ENCODE measurements at places on chromosomes 7 and 10.

GRCh38 chr10:34649385-34649784 lies 165.7 kb downstream of the PARD3 start:
- no peak for DNase-seq

- no peak for DNase-seq
Measured at GRCh38 chr7:20021066-20021465, 196.1 kb downstream of the MACC1 start.

GRCh38 chr7:55101359-55101758 lies 82.5 kb downstream of the EGFR start:
- DNase-seq: no peak

- no peak for DNase-seq
Measured at GRCh38 chr7:106841896-106842390, 23.1 kb upstream of the PIK3CG start.

GRCh38 chr7:124764847-124765400 lies 668 bp downstream of the GPR37 start:
- no peak for DNase-seq

- DNase-seq: no peak
Measured at GRCh38 chr10:129761981-129762956, 201.8 kb downstream of the EBF3 start.

GRCh38 chr10:3987143-3987974 lies 202.3 kb upstream of the KLF6 start:
- no peak for DNase-seq

DNA sequence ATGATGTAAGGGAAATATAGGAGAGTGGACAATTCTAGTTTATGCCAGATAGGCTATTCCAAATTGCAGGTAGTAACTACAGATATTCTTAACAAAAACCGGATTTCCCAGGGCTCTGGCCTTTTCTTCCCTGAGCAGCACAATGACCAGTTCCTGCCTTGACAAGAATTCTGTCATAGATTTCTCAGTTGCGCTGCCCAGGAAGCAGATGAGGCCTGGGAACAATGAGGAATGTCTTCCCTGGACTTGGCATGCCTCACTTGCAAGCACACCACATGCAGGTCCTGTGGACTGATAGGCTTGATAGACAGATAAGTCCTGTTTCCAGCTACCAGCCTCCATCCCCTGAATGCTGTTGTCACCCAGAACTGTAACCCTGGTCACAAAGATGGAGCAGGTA lies 174.5 kb upstream of the PRSS58 start:
- DNase-seq: no peak

GRCh38 chr10:84850826-84851225 lies 522.4 kb downstream of the CCSER2 start:
- no peak for DNase-seq

GRCh38 chr7:122802301-122802751 lies 83.9 kb downstream of the CADPS2 start:
- no peak for DNase-seq

- DNase-seq: no peak
Measured at GRCh38 chr7:13067036-13067435, 379.6 kb downstream of the ARL4A start.

DNA sequence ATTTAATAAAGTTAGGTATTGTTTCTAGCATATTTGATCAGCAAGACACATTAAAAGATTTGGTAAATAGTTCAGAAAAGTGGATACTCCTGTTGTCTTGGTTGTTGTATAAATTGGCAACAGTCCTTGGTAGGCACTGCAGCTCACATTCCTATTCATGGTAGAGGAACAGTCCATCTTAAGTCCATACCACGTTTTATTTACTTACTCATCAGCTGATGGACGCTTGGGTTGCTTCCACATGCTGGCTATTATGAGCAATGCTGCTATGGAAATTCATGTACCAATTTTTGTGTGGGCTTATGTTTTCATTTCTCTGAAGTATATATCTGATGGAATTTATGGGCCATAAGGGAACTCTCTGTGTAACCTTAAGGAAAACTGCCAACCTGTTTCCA lies 43.3 kb downstream of the C10orf120 start:
- no peak for DNase-seq

GRCh38 chr10:130470286-130470685 lies 334.1 kb downstream of the GLRX3 start:
- no peak for DNase-seq

DNA sequence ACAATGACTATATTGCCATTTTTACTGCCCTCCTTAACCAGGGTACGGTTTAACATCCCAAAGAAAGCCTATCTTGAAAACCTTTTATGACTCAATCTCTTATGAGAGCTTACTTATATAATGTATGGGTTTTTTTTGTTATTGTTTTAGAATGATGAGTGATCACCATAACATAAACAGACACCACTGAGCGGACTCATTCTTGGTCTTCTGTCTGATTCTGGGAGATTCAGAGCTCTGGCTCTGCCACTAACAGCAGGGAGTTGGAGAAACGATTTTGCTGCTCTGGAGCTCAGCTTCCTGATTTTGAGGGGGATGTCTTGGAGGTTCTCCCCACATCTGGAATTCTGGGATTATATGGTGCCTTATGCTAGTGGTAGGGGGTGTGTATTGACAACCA lies 244.1 kb downstream of the FRMD4A start:
- no peak for DNase-seq

- no peak for DNase-seq
Measured at GRCh38 chr10:116707981-116708380, 34.4 kb downstream of the HSPA12A start.

- DNase-seq: no peak
Measured at GRCh38 chr7:12092499-12093130, 118.5 kb upstream of the TMEM106B start.

DNA sequence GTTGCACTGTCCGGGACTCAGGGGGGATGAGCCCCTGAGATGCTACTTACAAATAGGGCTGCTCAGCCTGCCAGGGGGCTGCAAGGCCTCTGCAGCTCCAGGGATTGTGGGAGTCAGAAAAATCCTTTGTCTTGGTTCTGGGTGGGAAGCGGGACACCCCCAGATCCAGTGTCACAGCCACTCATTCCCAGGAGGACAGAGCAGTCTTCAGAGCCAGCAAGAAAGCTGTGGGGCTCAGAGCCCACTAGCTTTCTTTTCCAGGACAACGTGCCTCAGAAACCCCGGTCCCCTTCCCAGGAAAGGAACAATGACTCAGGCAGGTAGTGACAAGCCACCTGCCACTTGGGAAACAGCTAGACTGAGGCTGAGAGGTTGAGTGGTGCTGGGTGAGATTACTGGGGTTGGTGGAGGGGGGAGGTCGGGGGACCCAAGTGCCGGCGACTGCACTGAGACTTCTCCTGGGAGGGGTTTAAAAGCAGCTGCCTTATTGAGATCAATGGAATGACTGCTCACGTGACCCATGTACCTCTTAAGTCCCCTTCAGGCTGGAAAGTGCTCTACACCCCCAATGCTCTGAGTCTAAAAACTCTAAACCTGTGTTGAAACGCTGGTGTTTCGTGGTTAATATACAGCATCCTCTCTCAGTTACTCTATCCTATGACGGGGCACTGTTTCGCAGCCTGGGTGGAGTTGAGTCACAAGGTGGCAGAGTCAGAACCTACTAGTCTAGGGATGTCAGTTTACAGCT lies 123.6 kb downstream of the UBE2H start:
- no peak for DNase-seq

DNA sequence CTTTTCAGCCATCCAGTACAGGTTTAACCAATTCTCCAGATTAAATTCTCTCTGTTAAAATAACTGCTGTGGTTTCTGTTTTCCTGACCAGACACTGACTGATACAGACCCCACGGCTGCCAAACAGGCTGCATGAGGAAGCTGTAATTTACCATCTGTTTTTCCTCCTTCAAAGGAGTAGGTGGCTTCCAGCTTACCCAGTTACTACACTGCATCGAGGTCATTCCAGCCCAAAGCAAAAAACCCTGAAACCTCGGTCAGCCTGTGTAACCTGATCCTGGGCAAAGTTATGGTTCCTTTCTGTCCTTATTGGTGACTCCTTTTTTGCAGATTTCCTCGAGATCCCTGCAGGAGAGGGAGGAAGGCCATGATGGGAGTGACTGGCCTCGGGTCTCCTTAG lies 27.9 kb upstream of the LOXL4 start:
- DNase-seq: no peak

DNA sequence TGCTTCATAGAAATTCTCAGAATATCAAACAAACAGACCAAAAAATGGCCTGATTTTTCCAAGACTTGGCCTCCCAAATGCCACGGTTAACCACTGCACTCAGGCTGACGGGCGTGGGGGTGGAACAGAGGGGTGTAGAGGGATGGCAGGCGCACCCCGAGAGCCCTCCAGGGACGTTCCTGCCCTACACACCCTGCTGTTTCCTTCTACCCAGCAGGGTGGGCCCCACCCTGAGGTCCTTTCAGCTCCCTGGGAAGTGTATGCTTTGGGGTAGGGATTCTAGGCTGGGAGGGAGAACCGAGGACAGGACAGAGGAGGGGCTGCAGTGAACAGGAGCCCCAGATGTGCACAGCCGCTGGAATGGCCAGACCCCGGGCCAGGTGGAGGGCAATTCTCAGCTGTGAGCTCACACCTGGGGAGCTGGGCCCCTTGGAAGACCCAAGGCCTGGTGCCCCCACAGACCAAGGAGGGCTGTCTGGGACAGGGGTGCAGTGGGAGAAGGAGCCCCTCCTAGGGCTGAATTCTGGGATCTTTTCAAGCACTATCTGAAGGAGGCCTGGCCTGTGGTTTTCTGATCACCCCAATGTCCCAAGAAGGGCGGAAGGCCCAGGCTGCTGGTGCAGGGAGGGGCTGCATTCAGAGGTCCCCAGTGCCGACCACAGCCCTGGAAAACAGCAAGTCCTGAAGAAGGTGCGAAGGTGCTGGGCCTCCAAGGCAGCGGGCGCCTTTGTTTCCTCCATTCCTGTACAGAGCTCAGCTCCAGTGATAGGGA lies 32.9 kb upstream of the INPP5A start:
- no peak for DNase-seq

DNA sequence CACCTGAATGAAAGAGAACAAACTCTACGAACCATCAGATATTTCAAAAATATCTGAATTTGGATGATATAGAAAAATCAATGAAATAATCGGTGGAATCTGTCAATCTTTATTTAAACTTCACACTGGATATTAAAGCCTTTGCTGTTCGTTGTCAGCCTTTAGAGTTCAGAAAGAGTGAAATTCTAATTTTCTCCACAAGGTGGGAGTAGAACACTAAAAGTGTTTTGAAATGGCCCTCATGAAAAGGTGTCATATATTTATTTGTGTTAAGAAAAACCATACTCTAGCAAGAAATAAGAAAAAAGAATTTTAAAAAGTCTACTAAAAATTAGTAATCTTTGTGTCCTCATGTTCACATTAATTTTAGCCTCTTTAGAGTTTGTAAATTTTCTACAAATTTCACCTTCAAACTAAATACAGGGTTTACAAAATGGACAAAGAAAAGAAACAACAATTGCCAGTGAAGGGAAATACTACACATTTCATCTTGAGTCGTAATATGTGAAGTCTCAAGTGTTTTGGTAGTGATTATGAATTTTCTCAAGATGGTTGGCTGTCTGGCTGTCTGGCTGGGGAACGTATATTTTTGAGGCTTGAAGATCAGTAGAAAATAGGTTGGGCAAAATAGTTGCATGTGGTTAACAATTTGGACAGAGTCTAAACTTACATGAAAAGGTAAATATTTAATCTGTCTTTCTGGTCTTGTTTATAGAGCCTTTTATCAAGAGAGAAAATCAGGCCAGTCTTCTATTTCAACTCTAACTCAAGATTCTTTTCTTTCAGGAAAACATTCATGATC lies 43.7 kb downstream of the DNAJB9 start:
- no peak for DNase-seq

GRCh38 chr10:92778091-92778490 lies 70.2 kb upstream of the EXOC6 start:
- no peak for DNase-seq

DNA sequence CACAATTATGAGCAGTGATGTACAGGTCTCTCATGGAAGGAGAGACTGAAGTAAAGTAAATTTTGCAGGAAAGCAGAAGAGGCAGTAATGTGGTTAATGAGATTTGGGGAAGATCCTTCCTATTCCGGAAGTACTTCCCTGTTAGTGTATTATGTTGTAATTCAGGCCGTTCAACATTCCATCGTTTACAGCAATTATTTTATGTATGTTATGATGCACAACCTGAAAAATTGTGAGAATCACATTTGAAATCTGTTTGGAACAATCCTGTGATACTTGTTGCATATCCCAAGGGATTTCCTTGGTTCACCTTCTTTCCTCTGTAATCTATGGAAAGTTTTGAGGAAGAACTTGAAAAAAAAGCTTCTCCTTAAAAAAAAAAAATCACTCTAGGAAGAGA lies 247.8 kb downstream of the SEMA3A start:
- no peak for DNase-seq

DNA sequence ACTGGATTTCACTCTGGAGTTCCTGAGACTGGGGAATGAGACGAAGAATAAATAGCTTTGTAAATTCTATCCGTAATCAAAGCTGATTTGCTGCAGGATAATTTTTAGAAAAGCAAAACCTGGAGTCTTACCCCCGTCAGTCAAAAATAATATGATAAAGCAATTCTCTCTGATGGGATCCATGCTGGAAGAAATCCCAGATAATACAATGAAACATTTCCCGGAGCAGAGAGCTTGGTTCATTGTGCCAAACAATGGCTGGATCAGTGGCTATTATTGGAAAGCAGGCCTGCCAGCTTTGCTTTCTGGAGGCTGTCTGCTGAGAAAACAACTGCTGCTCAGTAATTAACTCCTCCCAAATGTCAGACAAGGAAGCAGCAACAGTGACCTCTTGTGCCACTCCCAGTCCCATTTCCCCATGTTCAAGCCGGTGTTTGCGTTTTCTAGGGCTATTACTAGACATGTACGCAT lies 609.4 kb upstream of the PCDH15 start:
- no peak for DNase-seq

GRCh38 chr7:154792436-154793055 lies 210.4 kb downstream of the PAXIP1 start:
- DNase-seq: no peak

DNA sequence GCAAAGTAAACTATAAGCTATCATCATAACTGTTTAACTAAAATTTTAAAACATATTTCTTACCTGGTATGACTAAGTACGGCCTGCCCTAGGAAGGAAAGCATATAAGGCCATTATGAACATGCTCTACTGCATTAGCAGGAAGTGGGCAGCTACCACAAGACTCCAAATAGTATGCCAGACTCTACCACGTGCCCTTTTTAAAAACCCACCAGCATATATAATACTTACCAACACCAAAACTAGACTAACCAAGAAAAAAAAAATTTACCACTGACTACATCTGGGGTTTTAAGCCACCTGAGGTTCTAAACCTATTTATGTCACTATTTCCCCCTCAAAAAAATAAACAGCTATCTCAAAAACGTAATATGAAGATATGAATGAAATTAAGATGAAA lies 30.1 kb downstream of the NUDCD3 start:
- no peak for DNase-seq

DNA sequence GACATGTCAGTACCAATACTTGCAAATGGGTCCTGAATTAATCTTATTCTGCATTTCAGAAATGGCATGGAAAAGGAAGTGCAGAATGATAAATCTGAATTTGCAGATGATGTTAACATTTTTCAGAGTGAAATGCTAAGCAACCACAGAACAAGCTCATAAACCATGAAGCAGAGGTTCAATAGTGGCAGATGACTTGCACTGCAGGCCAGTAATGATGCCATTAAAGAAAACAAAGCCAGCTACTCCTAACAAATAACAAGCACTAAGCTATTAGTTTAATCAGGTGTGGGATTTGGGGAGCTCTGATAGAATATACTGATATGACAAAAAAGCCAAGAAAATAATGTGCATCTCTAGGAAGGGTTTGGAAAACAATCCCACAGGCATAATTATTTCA lies 85.4 kb downstream of the FAM13C start:
- no peak for DNase-seq

Measured in stimulated activated CD8-positive, alpha-beta memory T cell treated with anti-CD3 and anti-CD28 coated beads, Interleukin-2, amount 100 ng/mL, for 1 hour (primary cell).